Stimulated activated CD4-positive, alpha-beta T cell treated with anti-CD3 and anti-CD28 coated beads, Interleukin-4, amount 100 ng/mL, for 24 hours (primary cell): ENCODE measurements at places on chromosomes 12 and 14.

DNA sequence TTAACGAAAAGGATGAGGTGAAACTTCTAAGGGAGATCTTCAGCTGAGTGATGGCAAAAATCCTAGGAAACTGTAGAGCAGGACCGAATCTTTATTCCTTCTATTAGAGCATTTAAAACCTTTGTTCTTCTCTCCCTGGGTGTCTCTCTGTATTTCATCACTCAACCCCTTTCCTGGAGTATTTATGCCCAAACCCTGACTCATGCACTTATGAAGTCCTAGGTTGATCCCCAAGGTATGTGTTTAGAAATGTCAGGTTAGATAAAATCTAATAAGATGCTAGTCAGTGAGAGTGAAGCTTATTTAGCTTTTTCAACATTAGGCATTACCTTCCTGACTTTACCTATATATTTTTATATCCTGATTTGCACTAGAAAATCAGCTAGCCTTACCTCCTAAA lies 239.8 kb upstream of the NPAS3 start:
- no peak for DNase-seq

DNA sequence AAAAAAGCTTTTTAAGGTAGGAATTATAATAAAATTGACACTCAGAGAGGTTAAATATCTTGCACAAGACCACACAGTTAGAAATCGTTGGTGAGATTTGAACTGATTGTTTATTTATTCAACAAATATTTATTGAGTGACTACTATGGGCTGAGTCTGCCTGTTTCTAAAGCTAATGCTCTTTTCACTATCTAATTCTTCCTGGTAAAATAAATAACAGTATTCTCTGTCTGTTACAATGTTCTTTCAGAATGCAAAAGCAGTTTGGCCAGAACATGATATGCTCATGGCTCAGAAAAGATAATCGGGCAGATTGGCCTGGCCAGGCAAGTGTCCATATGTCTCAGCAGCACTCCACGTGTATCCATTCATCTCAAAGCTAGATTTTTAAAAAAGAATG lies 82.0 kb downstream of the BTG1 start:
- no peak for DNase-seq

DNA sequence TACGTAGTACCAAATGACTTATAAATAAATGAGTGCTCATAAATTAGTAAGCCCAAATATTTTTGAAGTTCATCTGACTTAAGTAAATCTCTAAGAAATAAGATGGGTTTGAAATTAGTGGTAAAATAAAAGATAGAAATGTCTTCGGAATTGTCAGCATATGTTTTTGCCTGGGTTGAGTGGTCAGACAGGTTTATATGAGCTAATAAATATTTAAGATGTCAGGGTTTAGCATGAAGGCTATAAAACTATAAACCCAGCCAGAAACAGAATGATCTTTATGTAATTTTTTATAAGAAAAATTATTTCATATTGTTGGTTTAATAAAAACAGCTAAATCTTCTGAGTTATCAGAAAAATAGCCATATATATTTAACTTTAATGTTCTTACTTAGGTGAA lies 37.3 kb downstream of the JAG2 start:
- DNase-seq = no peak

GRCh38 chr12:88258396-88258795 lies 116.3 kb downstream of the TMTC3 start:
- DNase-seq = no peak

- DNase-seq = no peak
Measured at GRCh38 chr12:116299665-116300328, 22.3 kb upstream of the MED13L start.

- DNase-seq = no peak
Measured at GRCh38 chr12:64057706-64058105, 164.4 kb downstream of the KICS2 start.

- no peak for DNase-seq
Measured at GRCh38 chr14:72549854-72550253, 344.0 kb downstream of the DPF3 start.

DNA sequence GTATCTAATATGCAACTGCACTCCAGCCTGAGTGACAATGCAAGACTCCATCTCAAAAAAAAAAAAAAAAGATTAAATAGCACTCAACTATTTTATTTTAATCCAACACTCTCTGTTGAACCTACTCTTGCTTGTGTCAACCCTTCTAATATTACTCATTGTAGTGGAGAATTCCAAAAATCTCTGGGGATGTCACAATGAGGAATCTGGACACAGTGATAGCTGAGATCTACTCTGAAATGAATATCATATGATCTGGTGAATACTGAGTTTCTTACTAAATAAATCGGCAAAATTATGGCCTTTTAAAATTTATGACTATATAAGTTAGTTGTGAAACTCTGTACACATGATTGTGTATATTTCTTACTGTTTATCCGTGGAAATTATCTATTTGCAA lies 418.2 kb downstream of the BCAT1 start:
- DNase-seq = no peak

GRCh38 chr14:81028461-81028860 lies 73.0 kb downstream of the TSHR start:
- DNase-seq = no peak

DNA sequence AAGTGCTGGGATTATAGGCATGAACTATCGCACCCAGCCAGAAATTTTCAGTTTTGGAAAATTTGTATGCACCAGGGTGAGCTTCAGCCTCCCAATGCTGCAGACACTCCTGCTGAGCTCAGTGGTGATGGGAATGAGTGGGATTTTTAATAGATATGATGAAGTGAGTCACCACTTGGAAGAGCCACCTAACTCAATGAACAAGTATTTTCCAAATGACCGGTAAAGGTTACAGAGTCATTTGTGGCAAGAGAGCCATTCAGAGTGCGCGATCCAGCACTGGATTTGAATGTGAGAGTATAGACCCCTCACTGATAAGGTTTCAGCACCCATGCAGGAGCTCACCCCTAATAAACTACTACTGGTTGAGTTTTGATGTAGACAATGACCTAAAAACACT lies 100.7 kb downstream of the PPP2R5C start:
- DNase-seq = no peak

DNA sequence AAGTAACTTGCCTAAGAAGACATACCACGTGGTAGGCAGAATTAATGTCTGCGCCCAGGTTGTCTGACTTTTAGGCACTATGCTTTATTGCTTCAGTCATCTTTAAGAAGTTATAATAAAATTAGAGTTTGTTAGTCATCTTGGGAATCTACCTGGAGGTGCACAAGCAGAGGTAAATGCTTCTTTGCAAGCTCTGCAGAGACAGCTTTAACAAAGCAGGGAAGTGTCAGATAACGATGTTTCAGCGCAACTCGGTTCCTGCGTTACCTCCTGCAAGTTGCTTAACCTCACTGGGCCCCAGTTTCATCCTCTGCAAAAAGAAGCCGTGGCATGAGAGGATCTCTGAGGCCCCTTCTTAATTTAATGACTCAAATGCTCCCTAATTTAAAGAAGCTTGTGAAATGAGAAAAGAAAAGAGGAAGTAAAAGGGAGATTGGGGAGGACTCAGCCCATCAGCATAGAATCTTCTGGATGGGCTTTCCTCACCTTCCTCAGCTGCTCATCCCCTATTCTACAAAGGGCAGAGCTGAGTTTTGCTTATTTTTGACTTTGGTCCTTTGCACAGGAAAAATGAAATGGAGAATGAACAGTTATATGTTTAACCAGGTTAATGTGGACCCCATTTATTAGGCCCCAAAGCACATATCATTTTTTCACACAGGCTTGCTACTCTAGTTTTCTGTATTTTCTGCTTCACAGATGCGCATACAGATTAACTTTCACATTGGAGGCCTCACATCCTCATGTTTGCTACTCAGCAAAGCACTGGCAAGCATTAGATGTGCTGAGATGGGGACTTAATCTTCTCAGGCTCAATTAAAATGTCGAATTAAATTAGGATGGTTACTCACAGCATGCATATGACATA lies 5.1 kb downstream of the ARHGDIB start:
- peak; percentile 62 for DNase-seq

GRCh38 chr12:42799966-42800365 lies 210.4 kb upstream of the PRICKLE1 start:
- no peak for DNase-seq

GRCh38 chr12:10716704-10717315 lies 6.3 kb downstream of the YBX3 start:
- DNase-seq = no peak

GRCh38 chr12:123163227-123163626 lies 12.3 kb upstream of the PITPNM2 start:
- DNase-seq = no peak

- DNase-seq = no peak
Measured at GRCh38 chr12:93169536-93169935, 208.2 kb upstream of the NUDT4 start.

- no peak for DNase-seq
Measured at GRCh38 chr12:45548426-45548825, 181.1 kb upstream of the ARID2 start.

- DNase-seq = no peak
Measured at GRCh38 chr14:61130512-61131260, 149.6 kb downstream of the SLC38A6 start.

DNA sequence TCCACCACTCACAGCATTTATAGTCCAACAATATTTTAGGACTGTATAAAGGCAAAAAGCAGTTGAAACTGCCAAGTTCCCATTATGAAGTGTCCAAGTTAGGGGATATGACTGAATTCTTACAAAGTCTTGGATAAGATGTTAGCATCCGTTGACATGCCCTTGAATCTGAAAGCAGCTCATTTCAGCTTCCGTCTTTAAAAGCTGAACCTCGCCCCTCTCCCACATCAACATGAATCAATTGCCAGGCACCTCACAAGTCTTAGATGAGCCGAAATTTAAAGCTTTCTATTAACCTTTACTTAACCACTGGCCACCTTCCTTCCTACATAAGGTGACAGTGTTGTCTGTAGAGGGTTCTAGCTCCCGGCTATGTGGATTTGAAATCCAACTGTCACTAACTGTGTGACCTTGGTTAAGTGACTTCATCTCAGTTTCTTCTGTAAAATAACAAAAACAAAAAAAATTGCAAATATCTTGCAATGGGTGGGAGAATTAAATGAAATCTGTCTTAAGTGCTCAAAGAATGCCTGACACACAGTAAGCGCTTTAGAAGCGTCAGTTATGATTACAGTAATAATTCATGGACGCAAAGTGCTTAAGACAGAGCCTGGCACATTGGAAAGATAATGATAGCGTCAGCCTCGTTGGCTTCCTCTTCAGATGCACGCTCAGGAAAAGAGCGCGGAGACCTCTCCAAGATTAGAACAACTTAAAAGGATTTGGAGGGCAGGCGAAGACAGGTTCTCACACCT lies 1.2 kb downstream of the PPP1CC start:
- peak; percentile 35 for DNase-seq

DNA sequence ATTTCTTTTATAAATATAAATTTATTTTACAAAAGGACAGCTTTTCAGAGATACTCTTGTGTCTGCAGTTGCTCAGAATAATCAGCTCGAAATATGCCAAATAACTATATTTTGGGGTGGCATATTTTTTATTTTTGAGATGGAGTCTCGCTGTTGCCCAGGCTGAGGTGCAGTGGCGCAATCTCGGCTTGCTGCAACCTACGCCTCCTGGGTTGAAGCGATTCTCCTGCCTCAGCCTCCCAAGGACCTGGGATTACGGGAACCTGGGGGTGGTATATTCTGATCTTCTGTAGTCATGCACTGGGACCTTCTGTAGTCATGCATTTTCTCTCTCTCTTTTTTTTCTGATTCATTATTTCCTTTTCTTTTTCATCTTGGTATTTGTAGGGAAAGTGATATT lies 135.0 kb upstream of the AMIGO2 start:
- peak; percentile 61 for DNase-seq

DNA sequence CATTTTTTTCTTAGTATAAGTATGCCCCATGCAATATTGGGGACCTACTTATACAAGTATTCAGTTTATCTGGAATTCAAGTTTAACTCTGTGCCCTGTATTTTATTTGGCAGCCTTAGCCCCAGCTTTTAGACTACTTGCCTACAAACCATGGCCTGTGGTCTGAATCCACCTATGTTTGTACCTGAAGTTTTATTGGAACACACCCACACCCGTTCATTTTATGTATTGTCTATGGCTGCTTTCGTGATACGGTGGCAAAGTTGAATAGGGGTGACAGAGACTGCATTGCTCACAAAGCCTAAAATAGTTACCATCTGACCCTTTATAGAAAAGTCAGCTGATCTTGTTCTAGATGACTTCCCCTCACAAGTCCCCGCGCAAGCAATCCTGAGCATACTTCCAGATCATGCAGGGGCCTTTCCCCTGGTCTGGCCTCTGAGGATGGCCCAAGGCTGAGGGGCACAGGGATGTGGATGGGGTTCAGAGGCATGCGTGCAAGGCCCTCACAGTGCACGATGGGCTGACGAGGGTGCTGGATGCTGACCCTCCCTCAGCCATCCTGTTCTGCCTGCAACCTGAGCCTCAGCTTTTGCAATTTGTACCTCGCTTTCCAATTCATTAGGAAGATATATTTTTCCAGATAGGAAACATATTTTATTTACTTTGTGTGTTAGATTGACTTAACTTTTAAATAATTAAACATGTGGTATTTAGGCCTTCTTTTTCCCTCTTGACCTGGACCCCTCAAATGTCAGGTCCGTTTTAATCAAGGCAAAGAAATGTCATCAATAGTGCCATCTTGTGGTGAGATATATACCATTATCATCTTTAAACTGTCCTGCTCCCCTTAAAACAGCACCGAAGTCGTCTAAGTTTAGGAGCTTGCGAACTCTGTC lies 527.3 kb upstream of the CCDC196 start:
- no peak for DNase-seq

- no peak for DNase-seq
Measured at GRCh38 chr12:82862069-82862841, 175.5 kb downstream of the TMTC2 start.

DNA sequence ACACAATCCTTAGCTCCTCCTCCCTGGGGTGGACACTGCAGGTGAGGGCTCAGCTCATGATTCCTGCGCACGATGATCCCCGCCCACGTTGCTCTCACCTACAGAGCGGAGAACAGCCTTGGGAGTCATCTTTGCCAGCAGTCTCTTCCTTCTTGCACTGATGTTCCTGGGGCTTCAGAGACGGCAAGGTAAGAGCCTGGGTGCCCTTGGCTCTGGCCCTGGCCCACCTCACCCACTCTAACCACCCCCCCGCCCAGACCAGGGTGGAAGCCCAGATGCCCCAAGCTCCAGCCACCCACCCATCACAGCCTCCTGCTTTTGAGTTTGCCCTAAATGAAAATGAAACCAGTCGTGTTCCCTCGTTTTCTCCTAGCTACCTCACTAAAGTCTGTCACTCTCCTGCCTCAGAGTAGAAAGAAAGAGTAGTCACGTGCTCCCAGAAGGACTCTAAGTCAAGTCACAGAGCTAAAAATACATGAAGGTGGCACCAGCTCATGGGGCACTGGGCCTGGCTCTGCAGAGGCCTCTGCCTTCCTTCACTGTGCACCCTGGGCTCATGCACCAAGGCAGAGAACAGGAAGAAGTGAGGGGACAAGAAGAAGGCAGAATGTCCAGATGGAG lies 9.0 kb downstream of the TAPBPL start:
- DNase-seq = peak; percentile 44
